ENCODE measurements at places on chromosomes 7 and 10. TPM values are rescaled to one million over a fixed set of nuclear protein-coding genes. Genes with fewer than 3 reads are reported as not detected.

OR6V1 gene
- not detected for total RNA-seq

TLX1 gene
- 0.15 TPM for total RNA-seq

SPAG6 gene
- not detected for total RNA-seq

SPDYE6 gene
- total RNA-seq, result not detected

GATAD1 gene
- total RNA-seq, result 15.5 TPM

BBS9 gene
- 15.8 TPM for total RNA-seq

LIPM gene
- total RNA-seq, result not detected

HMX3 gene
- not detected for total RNA-seq

OR2A42 gene
- not detected for total RNA-seq

FEZF1 gene
- total RNA-seq, result not detected

AOC1 gene
- total RNA-seq, result not detected
